ENCODE measurements at places on chromosomes 4 and X.

DNA sequence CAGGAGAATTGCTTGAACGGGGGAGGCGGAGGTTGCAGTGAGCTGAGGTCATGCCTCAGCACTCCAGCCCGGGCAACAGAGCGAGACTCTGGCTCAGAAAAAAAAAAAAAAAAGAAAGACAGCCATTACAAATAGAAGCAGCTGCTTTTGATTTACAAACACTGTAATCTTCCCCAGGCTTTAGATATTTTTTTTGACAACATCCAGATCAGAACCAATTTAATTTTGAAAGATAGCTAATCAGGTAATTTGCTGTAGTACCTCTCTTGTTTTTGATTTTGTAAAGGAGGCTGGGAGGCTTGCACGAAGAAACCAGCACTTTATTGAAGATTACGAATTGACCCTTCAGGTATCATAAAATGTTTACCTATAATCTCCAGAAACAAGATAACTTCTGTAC is 107.0 kb downstream of the LDB2 start:
- no peak for DNase-seq

GRCh38 chrX:53544936-53545335 is 110.8 kb upstream of the HSD17B10 start:
- no peak for DNase-seq

- DNase-seq = no peak
Observed at GRCh38 chr4:123477711-123478209, 81.2 kb downstream of the SPRY1 start.

GRCh38 chr4:38489011-38489861 is 174.8 kb upstream of the KLF3 start:
- peak; percentile 60 for DNase-seq

- DNase-seq = no peak
Observed at GRCh38 chrX:117215683-117216082, 752.9 kb upstream of the CT83 start.

DNA sequence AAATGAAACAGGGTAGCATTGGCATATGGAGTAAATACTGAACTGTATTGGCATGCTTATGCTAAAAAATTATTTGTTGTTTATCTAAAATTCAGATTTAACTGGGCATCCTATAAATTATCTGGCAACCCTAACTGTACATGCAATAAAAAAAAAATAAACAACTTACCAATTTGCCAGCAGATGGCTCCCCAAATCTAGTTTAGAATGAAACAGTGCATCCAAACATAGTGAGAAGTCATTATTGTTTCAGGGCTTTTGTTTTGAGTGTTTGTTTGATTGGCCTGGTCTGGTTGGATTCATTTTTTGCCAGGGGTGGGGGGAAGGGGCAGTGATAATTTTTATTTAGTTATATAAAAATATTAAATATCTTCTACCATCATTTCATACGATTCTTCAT is 12.8 kb upstream of the NSUN7 start:
- DNase-seq = no peak

DNA sequence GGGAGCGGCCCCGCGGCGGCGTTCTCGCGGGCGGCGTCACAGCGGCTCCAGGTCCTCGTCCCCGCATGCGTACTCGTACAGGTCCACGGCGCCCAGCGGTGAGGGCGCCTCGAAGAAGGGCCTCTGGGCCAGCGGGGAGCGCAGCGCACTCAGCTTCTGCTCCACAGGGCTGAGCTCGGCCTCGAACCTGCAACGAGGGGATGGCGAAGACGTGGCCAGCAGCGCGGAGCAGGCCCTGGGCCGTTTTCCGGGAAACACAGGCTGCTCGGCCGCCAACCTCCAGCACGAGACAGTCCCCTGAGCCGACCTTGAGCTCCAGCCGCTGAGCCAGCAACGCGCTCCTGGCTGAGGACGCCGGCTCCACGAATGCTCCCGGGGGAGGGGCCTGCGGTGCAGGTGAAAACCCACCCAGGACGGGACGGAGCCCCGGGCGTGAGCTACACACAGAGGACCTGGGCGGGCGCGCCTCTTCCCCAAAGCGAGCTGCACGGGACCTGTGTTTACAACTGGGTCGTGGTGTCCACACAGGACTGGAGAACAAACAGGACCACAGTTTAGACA is 15.8 kb upstream of the GTPBP6 start:
- no peak for DNase-seq

DNA sequence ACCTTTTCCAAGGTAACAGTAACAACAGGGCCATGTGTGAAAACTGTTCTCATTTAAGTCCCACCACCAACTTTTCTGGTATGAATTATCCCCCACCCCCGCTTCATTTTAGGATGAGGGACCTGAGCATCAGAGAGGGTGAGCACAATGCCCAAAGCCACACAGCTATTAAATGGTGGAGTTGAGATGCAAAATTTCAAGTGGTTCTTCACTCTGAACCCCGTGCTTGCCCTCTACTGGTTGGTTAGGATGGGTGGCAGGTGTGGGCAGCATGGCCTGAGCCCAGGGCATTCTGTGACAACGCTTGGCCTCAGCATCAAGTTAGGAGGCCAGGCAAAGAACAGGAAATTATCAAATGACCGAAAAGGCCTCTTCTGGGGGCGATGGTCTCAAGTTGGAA is 33.5 kb downstream of the MED28 start:
- no peak for DNase-seq

DNA sequence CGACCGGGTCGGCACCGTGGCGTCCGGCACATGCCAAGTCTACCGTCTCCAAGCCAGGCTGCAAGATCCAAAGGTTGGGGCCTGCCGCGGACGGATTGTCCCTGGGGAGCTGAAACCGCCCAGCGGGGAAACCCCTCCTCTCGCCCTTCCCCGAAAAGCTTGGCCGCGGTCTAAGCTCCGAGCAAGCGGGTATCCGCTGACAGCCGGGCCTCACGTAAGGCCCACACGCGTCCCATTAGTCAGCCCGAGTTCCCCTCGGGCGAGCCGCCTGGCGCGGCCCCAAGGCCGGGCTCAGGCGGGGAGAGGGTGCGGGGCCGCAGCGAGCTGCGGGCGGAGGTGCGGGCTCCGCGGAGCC is 6.8 kb upstream of the BCOR start:
- DNase-seq = peak; percentile 62

- DNase-seq = no peak
Observed at GRCh38 chrX:12922599-12922919, 16.1 kb downstream of the TLR8 start.

- no peak for DNase-seq
Observed at GRCh38 chr4:135429528-135429927, 1227.9 kb upstream of the PABPC4L start.

GRCh38 chrX:150772150-150772970 is 79.2 kb downstream of the MTMR1 start:
- DNase-seq = peak; percentile 36

GRCh38 chr4:56743550-56743949 is 62.5 kb upstream of the HOPX start:
- no peak for DNase-seq

GRCh38 chrX:23394421-23394820 is 59.8 kb downstream of the PTCHD1 start:
- DNase-seq = no peak

GRCh38 chrX:24515447-24515846 is 50.4 kb downstream of the PDK3 start:
- DNase-seq = no peak

GRCh38 chr4:102165584-102165983 is 179.7 kb downstream of the SLC39A8 start:
- DNase-seq = no peak

- no peak for DNase-seq
Observed at GRCh38 chr4:7649741-7650531, 215.2 kb upstream of the PSAPL1 start.

DNA sequence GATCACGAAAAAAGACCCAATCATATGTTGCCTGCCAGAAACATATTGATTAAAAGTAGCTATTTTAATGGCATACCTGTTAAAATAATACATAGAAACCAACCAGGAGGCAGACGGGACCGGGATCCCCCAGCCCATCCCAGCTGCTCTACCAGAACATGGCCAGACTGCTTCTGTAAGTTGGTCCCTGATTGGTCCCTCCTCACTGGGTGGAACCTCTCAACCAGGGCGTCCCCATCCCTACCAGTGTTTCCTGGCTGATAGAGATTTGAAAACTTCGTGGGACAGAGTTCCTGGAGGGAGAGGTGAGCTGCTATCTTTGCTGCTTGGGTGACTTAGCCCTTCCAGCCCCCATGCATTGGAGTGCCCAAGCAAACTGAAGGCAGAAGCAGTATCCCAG is 256.2 kb downstream of the TRAM1L1 start:
- DNase-seq = no peak

DNA sequence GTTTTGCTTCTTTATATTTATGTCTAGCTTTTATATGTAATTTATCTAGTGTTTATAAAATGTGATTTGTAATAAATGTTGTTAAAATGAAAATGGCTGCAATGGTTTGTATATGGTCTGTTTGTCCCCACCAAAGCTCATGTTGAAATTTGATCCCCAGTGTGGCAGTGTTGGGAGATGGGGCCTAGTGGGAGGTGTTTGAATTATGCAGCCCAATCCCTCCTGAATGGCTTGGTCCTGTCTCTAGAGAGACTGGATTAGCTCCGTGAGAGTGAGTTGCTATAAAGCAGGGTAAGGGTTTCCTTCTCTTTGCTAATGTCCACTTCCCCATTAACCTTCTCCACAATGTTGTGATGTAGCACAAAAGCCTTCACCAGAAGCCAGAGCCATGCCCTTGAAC is 30.0 kb upstream of the JADE3 start:
- no peak for DNase-seq

DNA sequence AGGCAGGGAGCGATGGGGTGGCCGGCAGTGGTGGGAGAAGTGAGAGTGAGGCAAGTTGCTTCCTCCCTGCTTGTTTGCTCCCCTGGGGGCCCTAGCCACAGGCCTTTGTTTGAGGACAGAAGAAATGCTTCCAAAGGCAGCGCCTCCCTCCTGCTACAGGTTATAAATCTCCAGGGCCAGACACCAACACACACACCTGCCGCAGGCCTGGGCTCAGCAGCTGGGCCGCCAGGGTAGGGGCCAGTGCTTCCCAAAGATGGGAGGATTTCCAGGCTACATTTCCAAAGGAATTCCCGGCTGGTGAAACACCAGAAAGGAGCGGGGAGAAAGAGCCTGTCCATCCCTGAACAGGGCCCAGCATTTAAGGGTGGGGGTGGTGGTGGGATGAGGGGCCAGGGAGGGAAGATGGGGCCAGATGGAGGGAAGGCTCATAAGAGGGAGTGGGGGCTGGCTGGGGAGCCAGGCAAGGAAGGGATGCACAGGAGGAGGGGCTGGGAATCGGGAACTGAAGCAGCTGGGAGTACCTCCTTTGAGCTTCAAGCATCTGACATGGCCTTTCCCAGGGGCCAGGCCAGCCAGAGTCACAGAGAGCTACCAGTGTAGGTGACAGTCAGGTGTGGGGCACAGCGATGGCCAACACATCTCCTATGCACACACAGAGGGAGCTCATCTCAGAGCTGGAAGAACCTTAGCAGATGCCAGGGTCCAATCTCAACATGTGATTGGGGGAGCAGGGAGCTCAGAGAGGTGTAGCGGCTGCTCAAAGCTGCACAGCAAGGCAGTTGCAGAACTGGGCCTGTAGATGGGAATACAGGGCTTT is 143.9 kb downstream of the PJA1 start:
- no peak for DNase-seq

- no peak for DNase-seq
Observed at GRCh38 chr4:54741202-54741601, 83.4 kb downstream of the KIT start.

GRCh38 chr4:173346074-173346473 is 11.9 kb upstream of the HMGB2 start:
- DNase-seq = no peak

DNA sequence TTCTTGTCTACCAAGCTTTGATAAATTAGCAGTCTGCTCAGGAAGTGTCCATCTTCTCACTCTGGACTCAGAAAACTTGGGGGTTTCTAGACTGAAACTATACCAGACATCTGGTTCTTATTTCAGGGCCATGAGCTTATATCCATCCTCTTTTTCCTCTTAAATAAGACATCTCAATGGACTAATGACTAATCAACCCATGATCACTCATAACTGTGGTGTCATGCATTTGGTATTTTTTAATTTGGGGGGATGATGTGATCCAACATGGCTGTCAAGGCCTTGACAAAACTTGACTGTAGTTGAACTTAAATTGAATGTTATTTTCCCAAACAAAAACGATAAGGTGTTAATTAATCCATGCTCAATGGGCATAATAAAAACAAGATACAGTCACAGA is 87.8 kb downstream of the GPRASP3 start:
- DNase-seq = no peak

DNA sequence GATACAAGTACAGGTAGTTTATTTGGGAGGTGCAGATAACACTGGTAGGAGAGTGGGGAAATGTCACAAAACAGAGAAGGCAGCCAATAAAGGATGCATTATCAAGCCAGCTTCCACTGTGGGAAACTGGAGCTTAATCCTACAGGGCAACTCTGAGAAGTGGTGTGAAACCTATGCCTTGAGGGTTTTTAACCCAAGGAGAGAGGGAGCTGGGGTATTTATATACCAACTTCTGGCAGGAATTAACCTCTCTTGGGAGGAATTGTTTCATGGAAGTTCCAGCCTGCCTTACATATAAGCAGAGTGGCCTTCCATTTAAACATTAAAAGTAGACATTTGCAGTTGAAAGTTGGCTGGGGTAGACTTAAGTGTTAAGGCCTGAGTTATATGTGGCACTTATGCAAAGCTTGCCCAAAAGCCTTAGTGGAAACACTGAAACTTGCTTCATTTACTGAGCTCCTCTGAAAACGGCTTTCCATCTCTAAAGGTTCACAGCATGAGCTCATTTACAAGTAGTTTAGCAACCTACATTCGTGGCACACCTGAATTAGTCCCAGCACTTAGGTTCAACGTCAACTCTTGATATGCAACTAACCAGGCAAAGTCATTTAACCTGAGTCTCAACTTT is 19.2 kb downstream of the MAGEB17 start:
- no peak for DNase-seq

DNA sequence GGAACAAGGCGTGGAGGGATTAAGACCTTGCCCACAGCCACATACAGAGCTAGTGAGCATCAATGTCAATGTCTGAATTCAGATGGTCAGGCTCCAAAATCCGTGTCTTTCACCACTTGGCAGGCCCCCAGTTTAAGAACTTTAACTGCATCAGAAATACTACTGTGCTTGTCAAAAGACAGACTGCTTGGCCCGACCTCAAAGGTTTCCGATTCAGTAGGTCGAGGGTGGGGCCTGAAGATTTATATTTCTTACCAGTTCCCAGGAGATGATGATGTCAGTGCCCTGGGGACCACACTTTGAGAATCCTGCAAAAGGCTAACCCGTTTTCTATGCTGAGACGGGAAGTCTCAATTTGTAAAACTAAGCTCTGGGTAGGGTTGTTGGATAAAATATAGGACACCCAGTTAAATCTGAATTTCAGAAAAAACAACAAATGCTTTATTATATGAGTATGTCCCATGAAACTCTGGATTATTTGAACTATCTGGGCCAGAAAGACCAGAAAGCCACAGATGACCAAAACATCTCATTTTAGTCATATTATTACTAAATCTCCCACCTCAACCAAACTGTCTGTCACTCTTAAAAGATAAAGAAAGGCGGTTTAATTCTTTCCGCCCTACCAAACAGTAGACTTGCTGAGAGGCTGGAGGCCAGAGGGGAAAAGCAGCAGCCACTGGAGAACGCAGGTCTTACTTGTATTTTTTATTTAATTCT is 42.7 kb downstream of the GATB start:
- no peak for DNase-seq
